Cardiac muscle cell (in vitro differentiated cells and primary cell): ENCODE measurements at places on chromosomes 5 and 9.

GRCh38 chr9:132295181-132295580, 59.6 kb downstream of the SETX start:
- peaks cover 44% of the 10 kb centered on the region for H3K36me3 ChIP-seq
- no peak for DNase-seq
- no peaks in the 10 kb centered on the region for H3K27me3 ChIP-seq

- no peaks in the 10 kb centered on the region for H3K27me3 ChIP-seq
- peak; percentile 46 for DNase-seq
- no peak overlapping the region for H3K4me3 ChIP-seq
- H3K4me1 ChIP-seq = no peaks in the 10 kb centered on the region
- H3K27ac ChIP-seq = no peak overlapping the region
Observed at GRCh38 chr5:36462295-36463021, 143.9 kb upstream of the SLC1A3 start.

GRCh38 chr9:132996526-132996925, 18.0 kb downstream of the GFI1B start:
- DNase-seq = no peak
- no peaks in the 10 kb centered on the region for H3K36me3 ChIP-seq
- no peaks in the 10 kb centered on the region for H3K27me3 ChIP-seq
- H3K4me3 ChIP-seq = no peak overlapping the region

GRCh38 chr9:128145536-128145935, 3.7 kb upstream of the LCN2 start:
- no peaks in the 10 kb centered on the region for H3K36me3 ChIP-seq
- no peaks in the 10 kb centered on the region for H3K4me1 ChIP-seq
- no peak overlapping the region for H3K4me3 ChIP-seq
- H3K27ac ChIP-seq = no peak overlapping the region
- no peak for DNase-seq

DNA sequence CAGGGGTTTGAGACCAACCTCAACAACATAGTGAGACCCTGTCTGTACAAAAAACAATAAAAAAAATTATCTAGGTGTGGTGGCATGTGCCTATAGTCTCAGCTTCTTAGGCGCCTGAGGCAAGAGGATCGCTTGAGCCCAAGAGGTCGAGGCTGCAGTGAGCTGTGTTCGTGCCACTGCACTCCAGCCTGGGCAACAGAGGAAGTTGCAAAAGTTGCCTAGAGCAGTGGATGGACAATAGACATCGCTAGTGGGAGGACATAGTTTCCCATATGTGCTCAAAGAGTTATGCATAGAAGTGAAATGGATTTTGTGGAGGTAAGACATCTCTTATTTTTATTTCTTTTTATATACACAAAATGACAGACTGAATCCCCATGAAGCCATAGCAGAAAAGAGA, 19.0 kb downstream of the HNRNPK start:
- H3K27me3 ChIP-seq = no peaks in the 10 kb centered on the region
- no peak overlapping the region for H3K4me3 ChIP-seq
- H3K36me3 ChIP-seq = no peaks in the 10 kb centered on the region
- H3K4me1 ChIP-seq = no peaks in the 10 kb centered on the region
- H3K27ac ChIP-seq = no peak overlapping the region
- no peak for DNase-seq

DNA sequence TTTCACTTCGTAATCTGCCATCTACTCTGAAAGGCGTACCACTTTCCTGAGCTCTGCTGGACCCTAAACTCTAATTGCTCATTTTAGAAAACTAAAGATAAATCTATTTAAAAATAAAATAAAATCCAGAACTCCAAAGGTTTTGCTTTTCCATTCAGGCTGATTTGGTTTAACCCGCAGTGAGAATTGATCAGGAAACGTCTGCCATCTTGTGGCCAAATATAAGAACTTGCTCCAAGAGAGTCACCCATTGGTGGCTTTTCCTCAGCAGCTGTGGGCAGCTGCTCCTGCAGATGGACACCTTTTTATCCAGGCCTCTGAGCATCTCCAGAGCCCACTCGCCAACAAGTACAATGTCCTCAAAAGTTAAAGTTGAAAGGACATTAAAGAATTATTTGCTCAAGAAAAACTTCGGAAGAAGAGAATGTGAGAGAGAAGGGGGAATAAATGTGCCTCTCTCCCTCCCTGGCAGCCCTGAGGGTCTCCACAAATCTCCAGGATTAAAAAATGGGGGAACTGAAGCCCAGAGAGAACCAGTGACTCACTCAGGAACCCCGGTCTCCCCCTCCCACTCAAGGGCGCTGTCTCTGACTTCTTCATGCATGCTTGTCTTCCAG, 4.1 kb downstream of the SAXO1 start:
- peak; percentile 82 for DNase-seq
- H3K4me1 ChIP-seq = no peaks in the 10 kb centered on the region
- no peak overlapping the region for H3K4me3 ChIP-seq
- H3K36me3 ChIP-seq = no peaks in the 10 kb centered on the region

GRCh38 chr5:133203317-133204305, 151.8 kb downstream of the HSPA4 start:
- no peaks in the 10 kb centered on the region for H3K27me3 ChIP-seq
- no peaks in the 10 kb centered on the region for H3K4me1 ChIP-seq
- no peak overlapping the region for H3K4me3 ChIP-seq
- H3K36me3 ChIP-seq = no peaks in the 10 kb centered on the region
- no peak overlapping the region for H3K27ac ChIP-seq

- peaks cover 5% of the 10 kb centered on the region for H3K4me1 ChIP-seq
- H3K36me3 ChIP-seq = no peaks in the 10 kb centered on the region
- no peaks in the 10 kb centered on the region for H3K27me3 ChIP-seq
- no peak for DNase-seq
- H3K4me3 ChIP-seq = no peak overlapping the region
- no peak overlapping the region for H3K27ac ChIP-seq
Observed at GRCh38 chr9:10910779-10911178, 298.0 kb upstream of the PTPRD start.

DNA sequence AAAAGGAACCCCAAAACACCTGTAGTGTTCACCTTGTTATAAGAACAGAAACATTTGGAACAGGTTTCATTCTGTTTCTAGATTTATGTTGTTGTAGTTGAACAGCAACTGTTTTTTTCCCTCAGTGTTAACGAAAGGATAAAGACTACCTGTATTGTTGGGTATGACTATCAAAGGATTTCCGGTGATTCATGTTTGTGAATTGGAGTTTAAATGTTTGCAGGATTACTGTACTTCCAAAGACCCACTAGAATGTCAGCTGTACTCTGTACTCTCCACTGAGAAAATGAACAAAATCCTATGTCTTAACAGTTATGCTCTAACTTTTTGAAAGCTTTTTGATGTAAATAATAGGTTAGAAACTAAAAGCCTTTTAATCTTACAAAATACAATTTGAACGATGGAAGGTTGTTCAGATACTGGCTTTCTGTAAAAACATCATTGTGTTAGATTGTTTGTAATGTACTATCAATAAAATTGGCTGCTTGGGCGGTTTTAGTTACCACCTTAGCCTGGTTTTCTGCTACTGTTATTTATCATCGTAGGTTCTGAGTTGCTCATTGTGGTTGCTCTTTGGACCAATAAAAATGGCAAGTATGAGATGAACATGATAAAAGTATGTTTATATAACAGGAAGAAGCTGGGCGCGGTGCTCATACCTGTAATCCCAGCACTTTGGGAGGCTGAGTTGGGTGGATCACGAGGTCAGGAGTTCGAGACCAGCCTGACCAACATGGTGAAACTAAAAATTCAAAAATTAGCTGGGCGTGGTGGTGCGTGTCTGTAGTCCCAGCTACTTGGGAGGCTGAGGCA, 44.1 kb downstream of the DCP2 start:
- no peaks in the 10 kb centered on the region for H3K27me3 ChIP-seq
- peaks cover 11% of the 10 kb centered on the region for H3K36me3 ChIP-seq
- H3K4me1 ChIP-seq = peaks cover 17% of the 10 kb centered on the region

DNA sequence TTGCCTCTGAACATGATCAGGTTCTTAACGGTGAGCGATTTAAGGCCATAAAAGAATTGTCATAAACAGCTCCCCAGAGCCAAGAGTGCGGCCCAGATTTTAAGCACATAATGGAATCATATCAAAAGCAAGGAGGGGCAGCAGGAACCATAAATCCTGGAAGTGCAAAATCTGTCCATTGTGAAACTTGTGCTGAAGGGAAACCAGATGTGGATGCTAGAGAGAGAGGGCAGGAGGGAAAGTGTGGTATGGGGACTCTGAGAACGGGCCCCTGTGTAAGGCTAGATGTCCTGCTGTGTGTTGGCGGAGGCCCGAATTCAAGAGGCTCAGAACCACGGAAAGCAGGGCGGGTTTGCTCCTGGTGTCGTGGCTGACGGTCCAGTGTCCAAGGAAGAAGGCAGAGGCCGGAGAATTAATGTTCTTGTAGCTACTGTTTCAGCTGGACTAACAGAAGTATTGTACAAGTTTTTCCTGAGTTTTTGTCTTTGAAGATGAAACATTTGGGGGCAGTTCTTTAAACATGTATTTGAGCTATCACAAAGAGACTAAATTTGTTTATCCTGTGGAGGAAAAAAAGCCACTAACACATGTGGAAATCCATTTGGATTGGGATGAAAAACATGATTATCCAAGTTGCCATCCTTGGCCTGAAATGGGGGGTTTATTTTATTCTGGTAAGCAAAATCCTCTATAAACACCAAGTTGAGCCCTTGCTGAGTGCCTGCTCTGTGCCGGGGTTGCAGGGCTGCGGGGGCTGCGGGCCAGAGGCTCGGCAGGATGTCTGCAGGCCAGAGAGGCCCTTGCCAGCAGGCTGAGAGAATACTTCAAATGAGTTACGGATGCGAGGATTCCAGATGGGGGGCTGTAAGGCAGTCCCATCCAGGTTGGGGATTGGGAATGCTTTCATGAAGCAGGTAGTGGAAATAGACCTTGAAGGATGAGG, 9.2 kb upstream of the CXCL14 start:
- H3K27ac ChIP-seq = no peak overlapping the region
- H3K4me1 ChIP-seq = no peaks in the 10 kb centered on the region
- DNase-seq = no peak

DNA sequence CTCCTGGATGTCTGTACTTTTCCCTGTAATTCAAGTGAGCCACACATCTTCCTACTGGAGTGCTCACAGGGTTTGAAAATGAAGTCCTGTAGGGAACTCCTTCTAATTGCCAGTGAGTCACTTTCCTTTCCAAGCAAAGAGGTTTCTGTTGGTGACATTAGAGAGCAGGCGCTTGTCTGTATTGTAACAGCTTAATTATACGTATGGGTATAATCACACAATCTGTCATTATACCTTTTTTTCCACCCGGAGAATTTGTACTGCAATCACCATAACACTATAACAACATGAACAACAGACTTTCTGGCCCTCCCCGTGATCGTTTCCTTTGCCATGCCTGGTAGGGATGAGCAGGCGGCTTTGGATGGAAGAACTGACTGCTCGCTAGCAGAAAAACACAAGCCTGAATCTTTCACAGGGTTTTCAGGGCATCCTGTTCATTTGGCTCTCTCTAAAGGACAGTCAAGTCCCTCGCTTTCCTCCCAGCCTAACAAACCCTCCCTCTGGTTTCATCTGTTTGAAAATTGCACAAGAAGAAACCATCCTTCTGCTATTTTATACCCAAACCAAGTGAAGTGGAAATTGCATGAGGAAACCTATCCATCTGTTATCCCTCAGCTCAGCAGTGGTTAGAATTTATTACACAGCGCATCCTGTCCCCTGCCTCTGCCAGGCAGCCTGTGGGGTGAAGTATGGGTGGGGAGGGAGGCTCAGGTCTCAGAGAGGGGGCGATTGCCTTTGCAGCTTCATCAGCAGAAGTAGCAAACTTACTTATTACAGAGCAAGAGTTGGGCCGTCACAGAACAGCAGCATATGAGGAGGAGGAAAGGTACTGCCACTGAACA, 307.0 kb upstream of the TLE4 start:
- no peak overlapping the region for H3K4me3 ChIP-seq
- no peaks in the 10 kb centered on the region for H3K36me3 ChIP-seq
- no peaks in the 10 kb centered on the region for H3K27me3 ChIP-seq
- H3K4me1 ChIP-seq = no peaks in the 10 kb centered on the region

GRCh38 chr5:56705217-56705616, 110.1 kb upstream of the MAP3K1 start:
- no peak overlapping the region for H3K4me3 ChIP-seq
- H3K36me3 ChIP-seq = no peaks in the 10 kb centered on the region
- H3K27ac ChIP-seq = no peak overlapping the region

DNA sequence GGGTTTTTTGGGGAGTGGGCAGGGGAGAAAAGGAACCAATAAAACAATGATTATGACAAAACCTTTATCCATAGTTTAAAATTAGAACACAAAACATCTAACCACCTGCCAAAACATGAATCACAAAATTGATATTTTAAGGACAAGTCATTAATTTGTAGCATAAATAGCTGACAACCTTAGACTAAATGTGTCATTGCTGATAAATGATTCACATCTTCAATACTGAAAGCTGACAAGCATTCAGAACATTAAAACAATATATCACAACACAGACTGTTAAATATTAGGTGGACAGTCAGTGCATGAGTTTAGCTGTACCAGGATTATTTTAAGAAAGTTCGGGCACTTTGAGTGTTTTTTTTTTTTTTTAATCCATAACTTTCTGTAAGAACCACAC, 71.5 kb downstream of the NR3C1 start:
- no peaks in the 10 kb centered on the region for H3K4me1 ChIP-seq
- H3K27ac ChIP-seq = no peak overlapping the region
- no peak overlapping the region for H3K4me3 ChIP-seq
- H3K27me3 ChIP-seq = no peaks in the 10 kb centered on the region
- no peak for DNase-seq
- H3K36me3 ChIP-seq = no peaks in the 10 kb centered on the region

- no peaks in the 10 kb centered on the region for H3K27me3 ChIP-seq
- no peak overlapping the region for H3K27ac ChIP-seq
- no peak overlapping the region for H3K4me3 ChIP-seq
- no peaks in the 10 kb centered on the region for H3K36me3 ChIP-seq
- no peak for DNase-seq
- H3K4me1 ChIP-seq = peaks cover 9% of the 10 kb centered on the region
Observed at GRCh38 chr9:35078066-35078465, 1.7 kb downstream of the FANCG start.

- no peak for DNase-seq
- peaks cover 52% of the 10 kb centered on the region for H3K4me1 ChIP-seq
- no peak overlapping the region for H3K27ac ChIP-seq
- H3K27me3 ChIP-seq = no peaks in the 10 kb centered on the region
- H3K4me3 ChIP-seq = no peak overlapping the region
- no peaks in the 10 kb centered on the region for H3K36me3 ChIP-seq
Observed at GRCh38 chr5:138458856-138459255, 6.4 kb upstream of the EGR1 start.
